ENCODE measurements at places on chromosomes 5 and 9. TPM values are rescaled to one million over a fixed set of nuclear protein-coding genes. Genes with fewer than 3 reads are reported as not detected.

The WNT8A gene
- polyA plus RNA-seq: not detected

The GPR151 gene
- polyA plus RNA-seq: not detected

The CSF1R gene
- polyA plus RNA-seq: 0.25 TPM

The SLIT3 gene
- polyA plus RNA-seq: 11.9 TPM

The ZNF618 gene
- 1.2 TPM for polyA plus RNA-seq

The FAM221B gene
- not detected for polyA plus RNA-seq

The GNA14 gene
- polyA plus RNA-seq: 7.1 TPM

The TPPP gene
- polyA plus RNA-seq: 2.4 TPM

The SPATA31D4 gene
- polyA plus RNA-seq: not detected

The EQTN gene
- polyA plus RNA-seq: 15.1 TPM

The PLCXD3 gene
- 9.7 TPM for polyA plus RNA-seq

The IL5 gene
- polyA plus RNA-seq: not detected

The FRMD3 gene
- polyA plus RNA-seq: 5.1 TPM

The IL6ST gene
- polyA plus RNA-seq: 48.1 TPM

Data from Purkinje cell (primary cell).